ENCODE measurements at places on chromosomes 2 and 18.

DNA sequence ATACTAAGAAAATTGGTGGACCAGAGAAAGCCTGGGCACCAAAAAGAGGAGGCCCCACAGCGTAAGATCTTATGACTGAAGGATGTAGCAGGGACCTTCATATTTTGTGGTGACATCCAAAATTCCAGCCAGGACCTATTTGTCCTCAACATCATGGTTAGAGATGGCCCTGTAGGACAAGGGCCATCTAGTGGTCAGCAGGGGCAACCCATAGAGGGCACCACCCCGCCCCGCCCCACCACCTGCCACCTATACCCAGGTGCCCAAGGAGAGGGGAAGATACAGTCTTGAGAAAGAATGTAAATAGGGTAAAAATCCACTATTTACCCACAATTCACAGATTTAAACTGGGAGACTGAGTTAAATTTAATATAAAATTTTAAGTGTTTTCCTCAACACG, 59.6 kb upstream of the TMEM163 start:
- H3K27ac ChIP-seq: no peak overlapping the region
- H3K27me3 ChIP-seq: no peaks in the 10 kb centered on the region
- H3K4me1 ChIP-seq: no peaks in the 10 kb centered on the region

DNA sequence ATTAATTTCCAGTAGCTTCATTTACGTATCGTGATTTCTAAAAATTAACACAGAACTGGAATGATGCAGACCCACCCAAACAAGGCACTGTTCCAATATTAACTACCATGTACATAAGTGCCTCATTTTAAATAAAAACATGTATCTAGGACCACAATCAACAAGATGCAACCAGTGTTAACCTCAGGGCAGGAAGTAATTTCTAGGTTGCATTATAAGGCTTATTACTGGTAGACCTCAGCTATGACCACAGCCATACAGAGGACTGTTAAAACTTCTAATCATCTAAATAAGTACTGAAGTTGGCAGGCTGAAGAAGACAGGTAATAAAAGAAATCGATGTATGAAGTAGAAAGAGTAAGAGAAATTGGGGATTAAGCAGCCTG, 262.9 kb downstream of the HDAC4 start:
- H3K27ac ChIP-seq: peak overlapping the region; percentile 58
- peaks cover 4% of the 10 kb centered on the region for H3K4me1 ChIP-seq
- no peak overlapping the region for H3K4me3 ChIP-seq
- ATAC-seq: no peak
- peaks cover 91% of the 10 kb centered on the region for H3K36me3 ChIP-seq

- peaks cover 7% of the 10 kb centered on the region for H3K4me1 ChIP-seq
- H3K27me3 ChIP-seq: peaks cover 10% of the 10 kb centered on the region
- no peaks in the 10 kb centered on the region for H3K36me3 ChIP-seq
- H3K4me3 ChIP-seq: no peak overlapping the region
- H3K27ac ChIP-seq: no peak overlapping the region
Observed at GRCh38 chr2:110157153-110157793, 41.7 kb upstream of the MALL start.

GRCh38 chr2:33111002-33111446, 164.3 kb downstream of the LTBP1 start:
- H3K27me3 ChIP-seq: peaks cover 26% of the 10 kb centered on the region
- no peaks in the 10 kb centered on the region for H3K4me1 ChIP-seq
- H3K36me3 ChIP-seq: no peaks in the 10 kb centered on the region
- H3K4me3 ChIP-seq: no peak overlapping the region

- ATAC-seq: no peak
- H3K27ac ChIP-seq: no peak overlapping the region
- no peak overlapping the region for H3K4me3 ChIP-seq
- no peaks in the 10 kb centered on the region for H3K36me3 ChIP-seq
- no peaks in the 10 kb centered on the region for H3K27me3 ChIP-seq
Observed at GRCh38 chr2:2260696-2261268, 70.3 kb downstream of the MYT1L start.

DNA sequence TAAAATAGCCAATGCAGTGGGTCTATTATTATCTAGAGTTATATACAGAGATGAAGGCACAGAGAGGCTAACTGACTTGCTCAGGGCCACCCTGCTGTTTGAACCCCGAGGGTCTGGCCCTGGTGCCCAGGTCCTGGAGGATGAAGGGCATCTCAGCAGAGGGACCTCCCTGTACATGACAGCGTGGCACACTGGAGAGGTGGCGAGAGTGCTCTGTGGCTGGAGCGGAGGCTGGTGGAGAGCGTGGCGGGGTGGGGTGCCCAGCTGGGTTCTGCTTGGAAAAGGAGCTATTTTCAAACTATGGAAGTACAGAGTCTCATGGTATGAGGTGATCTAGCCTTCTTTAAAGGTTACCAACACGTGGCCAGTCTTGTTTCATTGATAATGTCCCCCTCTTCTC, 35.8 kb downstream of the GREB1 start:
- no peak for ATAC-seq
- H3K4me3 ChIP-seq: no peak overlapping the region
- H3K36me3 ChIP-seq: no peaks in the 10 kb centered on the region
- no peak overlapping the region for H3K27ac ChIP-seq

DNA sequence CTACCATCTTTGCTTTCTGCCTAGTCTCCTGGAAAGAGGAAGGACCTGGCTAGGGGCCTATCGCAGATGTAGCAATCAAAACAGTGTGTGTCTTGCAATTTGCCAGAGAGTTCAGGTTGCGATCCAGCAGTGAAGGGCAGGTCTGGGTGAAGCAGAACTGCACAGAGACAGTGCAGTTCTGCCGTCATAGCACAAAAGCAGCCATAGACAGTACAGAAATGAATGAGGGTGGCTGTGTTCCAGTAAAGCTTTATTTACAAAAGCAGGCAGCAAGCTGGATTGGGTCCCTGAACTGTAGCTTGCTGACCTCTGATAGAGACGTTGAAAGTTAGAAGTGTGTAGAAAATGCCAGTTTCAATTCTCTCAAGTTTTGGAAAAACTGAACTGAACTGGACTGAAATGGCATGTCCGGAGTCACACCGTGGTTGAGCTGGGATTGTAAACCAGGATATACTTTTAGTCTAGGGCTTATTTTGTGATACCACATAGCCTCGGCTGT, 186.8 kb downstream of the LTBP1 start:
- H3K36me3 ChIP-seq: no peaks in the 10 kb centered on the region
- peaks cover 13% of the 10 kb centered on the region for H3K27me3 ChIP-seq

- peaks cover 100% of the 10 kb centered on the region for H3K36me3 ChIP-seq
- H3K27me3 ChIP-seq: no peaks in the 10 kb centered on the region
Observed at GRCh38 chr2:203719456-203720410, 13.3 kb downstream of the CD28 start.

GRCh38 chr2:217407362-217407761, 547.5 kb upstream of the TNP1 start:
- H3K4me3 ChIP-seq: no peak overlapping the region
- ATAC-seq: no peak
- H3K4me1 ChIP-seq: no peaks in the 10 kb centered on the region
- no peak overlapping the region for H3K27ac ChIP-seq

GRCh38 chr2:72150861-72151356, 3.2 kb upstream of the CYP26B1 start:
- ATAC-seq: no peak
- H3K4me1 ChIP-seq: peaks cover 26% of the 10 kb centered on the region
- H3K27me3 ChIP-seq: peaks cover 55% of the 10 kb centered on the region
- H3K27ac ChIP-seq: no peak overlapping the region

GRCh38 chr2:162266460-162266760, 23.2 kb upstream of the FAP start:
- H3K27ac ChIP-seq: no peak overlapping the region
- peaks cover 60% of the 10 kb centered on the region for H3K36me3 ChIP-seq
- no peak for ATAC-seq
- no peaks in the 10 kb centered on the region for H3K27me3 ChIP-seq

DNA sequence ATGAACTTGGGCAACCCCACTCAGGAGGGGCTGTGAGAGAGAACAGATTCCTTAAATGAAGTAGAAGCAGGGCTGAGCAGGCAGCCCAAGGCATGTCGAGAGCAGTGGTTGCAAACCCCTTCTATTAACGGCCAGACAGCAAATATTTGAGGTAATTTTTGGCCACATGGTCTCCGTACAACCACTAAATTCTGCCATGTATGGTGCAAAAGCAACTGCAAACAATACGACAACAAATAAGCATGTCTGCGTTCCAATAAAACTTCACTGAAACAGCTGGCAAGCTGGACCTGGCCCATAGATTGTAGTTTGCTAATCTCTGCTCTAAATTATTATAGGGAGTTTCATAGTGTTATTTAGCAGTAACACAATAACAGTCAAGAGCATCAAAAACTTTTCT, 217.0 kb upstream of the ZNF521 start:
- no peaks in the 10 kb centered on the region for H3K27me3 ChIP-seq
- no peaks in the 10 kb centered on the region for H3K4me1 ChIP-seq
- H3K4me3 ChIP-seq: no peak overlapping the region
- no peak for ATAC-seq
- no peak overlapping the region for H3K27ac ChIP-seq

- no peaks in the 10 kb centered on the region for H3K4me1 ChIP-seq
- H3K4me3 ChIP-seq: no peak overlapping the region
- H3K27me3 ChIP-seq: peaks cover 29% of the 10 kb centered on the region
- peak; percentile 68 for ATAC-seq
- H3K36me3 ChIP-seq: no peaks in the 10 kb centered on the region
Observed at GRCh38 chr2:228023619-228024018, 152.2 kb downstream of the DAW1 start.

GRCh38 chr2:240502430-240503121, 55.2 kb downstream of the ANKMY1 start:
- no peak for ATAC-seq
- H3K4me1 ChIP-seq: no peaks in the 10 kb centered on the region
- H3K27ac ChIP-seq: no peak overlapping the region
- no peak overlapping the region for H3K4me3 ChIP-seq
- H3K36me3 ChIP-seq: peaks cover 18% of the 10 kb centered on the region
- no peaks in the 10 kb centered on the region for H3K27me3 ChIP-seq

GRCh38 chr2:219907011-219907365, 279.6 kb downstream of the SLC4A3 start:
- H3K36me3 ChIP-seq: no peaks in the 10 kb centered on the region
- H3K27me3 ChIP-seq: peaks cover 3% of the 10 kb centered on the region
- no peak overlapping the region for H3K27ac ChIP-seq
- no peak for ATAC-seq
- H3K4me1 ChIP-seq: no peaks in the 10 kb centered on the region

DNA sequence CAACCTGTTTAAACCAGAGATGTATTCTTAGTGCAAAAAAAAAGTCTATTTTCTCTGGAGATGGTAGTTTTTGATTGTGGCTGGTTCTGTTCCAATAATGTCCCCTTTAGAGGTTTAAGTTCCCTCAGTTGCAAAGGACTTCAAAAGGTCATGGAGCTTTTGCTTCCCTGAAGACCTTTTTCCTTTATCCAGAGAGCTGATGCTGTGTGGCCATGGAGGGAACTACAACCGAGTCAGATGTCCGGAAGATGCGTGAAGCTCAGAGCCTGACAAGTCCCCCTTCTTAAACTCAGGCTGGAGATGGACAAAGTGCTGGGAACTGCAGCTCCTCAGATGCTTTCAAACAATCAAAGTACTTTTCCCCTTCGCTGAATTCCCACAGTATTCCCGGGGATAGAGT, 176.1 kb downstream of the TMEM18 start:
- H3K27me3 ChIP-seq: peaks cover 16% of the 10 kb centered on the region
- no peak for ATAC-seq
- H3K27ac ChIP-seq: no peak overlapping the region
- no peaks in the 10 kb centered on the region for H3K4me1 ChIP-seq
- no peak overlapping the region for H3K4me3 ChIP-seq
- no peaks in the 10 kb centered on the region for H3K36me3 ChIP-seq

GRCh38 chr2:175167076-175167791, 769 bp downstream of the ATF2 start:
- peaks cover 15% of the 10 kb centered on the region for H3K4me1 ChIP-seq
- peaks cover 36% of the 10 kb centered on the region for H3K36me3 ChIP-seq
- peak; percentile 7 for ATAC-seq
- peak overlapping the region; percentile 88 for H3K4me3 ChIP-seq

DNA sequence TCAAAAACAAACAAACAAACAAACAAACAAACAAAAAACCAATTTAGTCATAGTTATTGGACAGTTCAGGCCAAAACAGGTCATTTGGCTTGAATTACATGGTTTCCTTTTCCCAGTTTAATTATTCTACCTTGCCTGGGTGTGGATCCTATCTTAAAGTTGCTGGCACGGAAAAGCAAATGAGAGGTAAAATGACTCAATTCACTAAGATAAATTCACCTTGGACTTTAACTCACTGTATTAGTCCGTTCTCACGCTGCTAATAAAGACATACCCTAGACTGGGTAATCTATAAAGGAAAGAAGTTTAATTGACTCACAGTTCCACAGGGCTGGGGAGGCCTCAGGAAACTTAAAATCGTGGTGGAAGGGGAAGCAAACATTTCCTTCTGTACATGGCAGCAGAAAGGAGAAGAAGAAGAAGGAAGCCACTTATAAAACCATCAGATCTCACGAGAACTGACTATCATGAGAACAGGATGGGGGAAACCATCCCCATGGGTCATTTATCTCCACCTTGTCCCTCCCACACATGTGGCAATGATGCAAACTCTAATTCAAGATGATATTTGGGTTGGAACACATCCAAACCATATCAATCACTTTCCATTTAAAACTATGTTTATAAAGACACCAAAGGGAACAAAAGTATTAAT, 22.5 kb upstream of the TRAPPC8 start:
- no peaks in the 10 kb centered on the region for H3K27me3 ChIP-seq
- no peaks in the 10 kb centered on the region for H3K36me3 ChIP-seq

Measured in activated T-helper 17 cell treated with anti-CD3 and anti-CD28 coated beads, Interleukin-2, amount 50 U/mL, for 72 hours (primary cell).